ENCODE measurements at places on chromosomes 2 and 18.
A peak's percentile ranks its signal among the peaks of the same experiment; 100 is the strongest.

- DNase-seq, result no peak
Observed at GRCh38 chr18:44258086-44258485, 422.6 kb upstream of the SETBP1 start.

- DNase-seq, result no peak
Observed at GRCh38 chr18:41025666-41026065, 929.4 kb upstream of the PIK3C3 start.

- no peak for DNase-seq
Observed at GRCh38 chr2:166084301-166084700, 43.5 kb downstream of the SCN1A start.

GRCh38 chr2:231785413-231785812 lies 832 bp upstream of the COPS7B start:
- DNase-seq, result no peak

GRCh38 chr18:37639846-37640245 lies 74.2 kb upstream of the CELF4 start:
- no peak for DNase-seq

GRCh38 chr2:238578256-238578655 lies 151.5 kb downstream of the ASB1 start:
- no peak for DNase-seq

DNA sequence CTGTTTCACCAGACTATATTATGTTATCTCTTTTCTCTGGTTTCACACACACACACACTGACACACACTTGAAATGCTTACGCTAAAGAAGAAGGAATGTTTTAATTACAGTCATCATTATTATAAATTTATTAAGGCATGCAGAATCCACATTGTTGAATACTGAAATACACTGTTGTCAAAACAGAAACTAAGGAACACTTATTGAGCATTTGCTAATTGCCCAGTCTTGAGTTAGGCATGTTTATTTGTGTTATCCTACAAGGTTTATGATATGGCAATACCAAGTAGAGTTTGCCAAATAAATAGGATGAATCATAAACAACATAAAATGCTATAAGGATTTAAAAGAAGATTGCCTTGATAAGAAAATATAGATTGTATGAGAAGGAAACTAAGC lies 917.0 kb upstream of the PIK3C3 start:
- no peak for DNase-seq

DNA sequence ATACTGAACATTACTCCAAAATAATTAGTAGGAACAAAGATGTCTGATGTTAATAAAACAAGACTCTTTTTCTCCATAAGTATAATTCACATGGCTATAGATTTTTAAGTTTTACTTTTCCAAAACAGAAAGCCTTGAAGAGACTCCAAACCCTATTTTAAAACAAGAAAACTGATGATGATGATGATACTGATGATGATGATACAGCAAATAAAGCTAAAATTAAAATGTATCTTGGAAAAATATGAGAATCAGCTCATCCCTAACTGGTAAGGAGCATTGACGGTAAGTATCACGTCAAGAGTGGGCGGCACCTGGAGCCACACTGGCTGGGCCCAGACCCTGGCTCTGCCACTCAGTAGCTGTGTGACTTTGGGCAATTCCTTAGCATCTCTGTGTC lies 39.6 kb downstream of the ID2 start:
- DNase-seq, result no peak

- no peak for DNase-seq
Observed at GRCh38 chr2:233233618-233234230, 17.7 kb upstream of the ATG16L1 start.

- no peak for DNase-seq
Observed at GRCh38 chr2:179571721-179572120, 289.7 kb downstream of the ZNF385B start.

GRCh38 chr2:72143441-72144273 lies 4.0 kb downstream of the CYP26B1 start:
- DNase-seq, result peak; percentile 62

GRCh38 chr2:150608341-150608740 lies 120.9 kb upstream of the RND3 start:
- DNase-seq, result no peak

- DNase-seq, result no peak
Observed at GRCh38 chr18:22182884-22183697, 13.7 kb downstream of the GATA6 start.

GRCh38 chr2:163794635-163795034 lies 58.8 kb upstream of the FIGN start:
- DNase-seq, result peak; percentile 2

DNA sequence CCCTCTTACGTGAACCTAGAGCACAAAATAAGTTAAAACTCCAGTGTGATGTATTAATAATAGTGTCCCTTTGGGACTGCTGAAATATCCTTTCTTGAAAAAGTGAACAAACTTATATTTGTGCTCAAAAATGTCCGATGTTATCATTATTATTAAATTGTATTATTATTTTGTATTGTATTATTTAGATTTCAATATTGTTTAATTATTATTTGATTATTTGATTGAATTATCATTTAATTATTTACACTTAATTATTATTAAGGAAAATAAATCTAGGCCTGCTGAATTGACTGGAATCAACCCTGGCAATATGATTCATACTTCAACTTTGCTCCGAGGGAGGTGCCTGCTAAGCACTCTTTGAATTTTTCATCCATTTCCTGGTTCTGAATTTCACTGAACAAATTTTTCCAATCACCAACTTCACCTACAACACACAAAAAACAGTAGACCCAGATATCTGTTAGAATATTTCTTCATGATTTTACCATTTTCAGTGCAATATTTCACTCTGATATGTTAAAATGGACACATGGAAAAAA lies 10.9 kb upstream of the EIF2AK2 start:
- DNase-seq, result peak; percentile 62

DNA sequence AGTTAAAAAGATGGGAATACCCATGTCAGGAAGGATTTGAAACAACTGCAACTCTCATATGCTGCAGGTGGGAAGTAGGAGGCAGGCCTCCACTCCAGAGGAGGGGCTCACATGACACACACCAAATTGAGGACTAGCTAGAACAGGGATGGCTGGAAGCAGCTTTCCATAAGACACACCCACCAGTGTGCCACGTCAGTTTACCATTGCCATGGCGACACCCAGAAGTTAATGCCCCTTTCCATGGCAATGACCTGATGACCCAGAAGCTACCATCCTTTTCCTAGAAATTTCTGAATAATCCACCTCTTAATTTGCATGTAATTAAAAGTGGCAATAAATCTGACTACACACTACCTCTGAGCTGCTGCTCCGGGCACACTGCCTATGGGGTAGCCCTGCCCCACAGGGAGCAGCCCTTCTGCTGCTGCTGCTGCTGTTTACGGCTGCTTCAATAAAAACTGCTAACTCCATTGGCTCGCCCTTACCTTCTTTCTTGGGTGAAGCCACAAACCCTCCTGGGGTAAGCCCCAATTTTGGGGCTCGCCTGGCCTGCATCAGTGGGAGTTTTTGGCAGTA lies 89.4 kb downstream of the RRM2 start:
- no peak for DNase-seq

DNA sequence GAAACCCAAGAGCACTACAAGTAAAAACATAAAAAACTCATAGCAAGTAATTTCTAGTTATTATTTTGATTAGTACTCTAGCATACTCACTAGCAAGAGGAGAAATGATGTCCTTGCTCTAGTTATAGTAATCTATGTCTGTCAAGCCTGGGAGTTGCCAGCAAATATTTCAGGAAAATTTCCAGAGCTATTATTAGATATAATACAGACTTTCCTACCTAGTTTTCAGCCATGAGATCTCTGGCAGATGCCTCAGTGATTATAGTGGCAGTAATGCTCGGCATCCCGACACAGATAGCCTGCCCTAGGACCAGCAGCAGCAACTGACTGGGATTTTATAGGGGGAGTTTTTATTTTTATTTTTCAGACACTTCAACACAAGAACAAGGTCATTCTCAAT lies 224.4 kb downstream of the ZNF385B start:
- no peak for DNase-seq

DNA sequence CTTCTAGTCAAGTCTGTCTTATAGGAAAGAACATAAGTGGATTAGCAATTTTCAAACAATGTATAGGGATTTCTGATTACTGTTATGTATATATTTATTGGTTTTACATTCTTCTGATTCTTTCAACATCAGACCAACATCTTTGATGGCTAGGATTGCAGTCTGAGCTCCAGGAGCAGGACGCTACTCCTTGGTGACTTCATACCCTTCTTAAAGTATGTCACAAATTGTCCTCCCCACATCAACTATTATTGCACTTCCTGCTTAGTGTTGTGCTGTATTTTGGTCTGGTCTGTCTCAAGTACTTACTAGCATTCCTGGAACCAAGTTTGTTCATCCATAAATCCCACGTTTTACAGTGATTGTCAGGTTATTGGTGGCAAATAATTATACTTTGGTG lies 49.0 kb downstream of the MAP2 start:
- DNase-seq, result no peak
